Renal cortical epithelial cell (primary cell): ENCODE measurements at places on chromosomes 2 and 18. TPM values are rescaled to one million over a fixed set of nuclear protein-coding genes. Genes with fewer than 3 reads are reported as not detected.

The HRH4 gene
- 0.05 TPM in 1 of 2 replicates, not detected in the other for total RNA-seq

The ERFE gene
- 10.4 and 13.9 TPM in 2 replicates for total RNA-seq

The DSG1 gene
- not detected in 2 replicates for total RNA-seq

The ATAD2B gene
- total RNA-seq: 6.4 and 16.8 TPM in 2 replicates

The INHA gene
- 0.70 TPM in 1 of 2 replicates, not detected in the other for total RNA-seq

The ABCG8 gene
- not detected in 2 replicates for total RNA-seq

The TUBA3D gene
- total RNA-seq: not detected in 2 replicates

The SPAST gene
- 25.4 and 33.1 TPM in 2 replicates for total RNA-seq

The CMPK2 gene
- total RNA-seq: 0.55 and 9.0 TPM in 2 replicates

The IL1F10 gene
- total RNA-seq: not detected in 2 replicates

The CEBPZOS gene
- 18.6 and 25.6 TPM in 2 replicates for total RNA-seq

The CYP27C1 gene
- 1.5 and 1.7 TPM in 2 replicates for total RNA-seq

The HOXD3 gene
- 2.3 and 26.9 TPM in 2 replicates for total RNA-seq

The EFR3B gene
- 0.35 and 0.40 TPM in 2 replicates for total RNA-seq

The MDH1B gene
- 0.87 and 3.7 TPM in 2 replicates for total RNA-seq

The MSH2 gene
- 34.4 and 38.4 TPM in 2 replicates for total RNA-seq

The ABCA12 gene
- total RNA-seq: 7.1 and 11.4 TPM in 2 replicates

The INSIG2 gene
- total RNA-seq: 20.0 and 35.3 TPM in 2 replicates

The FTCDNL1 gene
- total RNA-seq: 2.8 and 3.5 TPM in 2 replicates

The COLEC12 gene
- total RNA-seq: 0.52 and 34.7 TPM in 2 replicates

The SERPINB12 gene
- not detected in 2 replicates for total RNA-seq

The PDE1A gene
- total RNA-seq: 3.8 and 203 TPM in 2 replicates

The GPR45 gene
- not detected in 2 replicates for total RNA-seq

The DOCK10 gene
- total RNA-seq: 1.7 and 2.5 TPM in 2 replicates

The GALR1 gene
- not detected in 2 replicates for total RNA-seq

The WDR43 gene
- total RNA-seq: 93.1 and 107 TPM in 2 replicates

The C2orf80 gene
- total RNA-seq: not detected in 2 replicates
